IMR-90 (cell line): ENCODE measurements at places on chromosomes 12 and 14. TPM values are rescaled to one million over a fixed set of nuclear protein-coding genes. Genes with fewer than 3 reads are reported as not detected.

GRCh38 chr12:10386857-10387256 is 3.0 kb downstream of the KLRK1 start:
- H3K4me1 ChIP-seq, result no peaks in the 10 kb centered on the region
- no peak for DNase-seq
- H3K27ac ChIP-seq, result no peak overlapping the region
- H3K4me3 ChIP-seq, result no peak overlapping the region
- no peaks in the 10 kb centered on the region for H3K36me3 ChIP-seq
- H3K27me3 ChIP-seq, result no peaks in the 10 kb centered on the region

MBD6 gene
- 0.90 and 1.4 TPM in 2 replicates for total RNA-seq

- H3K4me1 ChIP-seq, result no peaks in the 10 kb centered on the region
- H3K36me3 ChIP-seq, result no peaks in the 10 kb centered on the region
- no peak for DNase-seq
- H3K27ac ChIP-seq, result no peak overlapping the region
- peaks cover 42% of the 10 kb centered on the region for H3K27me3 ChIP-seq
Observed at GRCh38 chr12:116650062-116650461, 87.8 kb downstream of the SPRING1 start.

DNA sequence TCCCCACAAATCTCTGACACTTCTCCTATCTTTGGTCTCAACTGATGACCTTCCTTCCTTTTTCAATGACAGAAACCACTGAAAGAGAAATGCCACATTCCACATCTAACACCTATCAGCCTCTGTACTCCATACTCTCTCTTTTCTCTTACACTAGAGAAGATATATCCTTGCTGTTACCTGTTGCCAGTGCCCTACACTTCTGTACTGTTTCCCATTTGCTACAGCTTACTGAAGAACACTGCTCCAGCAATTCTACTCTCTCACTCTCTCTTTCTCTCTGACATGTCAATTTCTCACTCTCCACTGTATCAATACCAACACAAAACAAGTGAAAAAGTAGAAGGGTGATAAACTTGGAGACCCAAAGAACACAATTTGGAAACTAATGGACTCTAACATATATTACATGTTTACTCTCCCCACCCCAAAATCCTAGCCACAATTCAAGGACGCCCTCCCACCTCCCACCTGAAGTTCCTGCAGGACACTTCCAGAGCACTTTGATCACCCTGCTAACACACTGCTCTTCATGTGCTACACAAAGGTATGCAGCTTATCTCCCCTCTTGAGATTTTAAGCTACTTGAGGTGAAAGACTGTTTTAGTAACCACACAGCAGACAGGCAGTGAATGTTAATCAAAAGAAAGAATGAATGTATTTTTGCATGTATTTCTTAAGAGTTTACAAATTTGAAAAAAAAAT is 95.0 kb downstream of the MED13L start:
- H3K36me3 ChIP-seq, result no peaks in the 10 kb centered on the region
- H3K4me1 ChIP-seq, result peaks cover 6% of the 10 kb centered on the region
- no peak overlapping the region for H3K4me3 ChIP-seq
- DNase-seq, result no peak
- H3K27me3 ChIP-seq, result no peaks in the 10 kb centered on the region

CD4 gene
- total RNA-seq, result 4.2 and 5.7 TPM in 2 replicates

CLEC6A gene
- total RNA-seq, result not detected in 2 replicates

DNA sequence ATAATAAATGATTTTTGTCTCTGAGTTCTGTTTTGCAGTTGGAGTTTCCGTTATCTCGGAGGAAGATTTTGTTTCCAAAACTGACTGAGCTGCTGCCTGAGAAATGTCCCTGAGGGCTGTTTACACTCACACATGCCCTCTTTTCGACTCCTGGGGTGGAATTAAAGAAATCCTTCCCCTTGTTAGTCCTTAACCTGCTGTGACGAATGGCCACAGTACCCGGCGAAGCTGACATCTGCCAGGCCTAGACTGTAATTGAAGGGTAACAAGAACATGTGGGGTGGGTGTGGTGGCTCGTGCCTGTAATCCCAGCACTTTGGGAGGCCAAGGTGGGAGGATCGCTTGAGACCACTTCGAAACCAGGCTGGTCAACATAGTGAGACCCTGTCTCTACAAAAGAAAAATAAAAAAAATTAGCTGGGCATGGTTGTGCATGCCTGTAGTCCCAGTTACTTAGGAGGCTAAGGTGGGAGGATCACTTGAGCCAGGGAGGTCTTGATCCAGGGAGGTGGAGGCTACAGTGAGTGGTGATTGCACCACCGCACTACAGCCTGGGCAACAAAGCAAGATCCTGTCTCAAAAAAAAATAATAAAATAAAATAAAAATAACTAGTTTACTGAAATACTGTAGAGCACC is 8.4 kb downstream of the OASL start:
- DNase-seq, result no peak
- no peak overlapping the region for H3K4me3 ChIP-seq
- peaks cover 13% of the 10 kb centered on the region for H3K27me3 ChIP-seq
- no peak overlapping the region for H3K27ac ChIP-seq

GRCh38 chr14:73250317-73250713 is 13.0 kb downstream of the PAPLN start:
- H3K4me1 ChIP-seq, result no peaks in the 10 kb centered on the region
- no peak overlapping the region for H3K4me3 ChIP-seq

- H3K27me3 ChIP-seq, result peaks cover 59% of the 10 kb centered on the region
- no peak overlapping the region for H3K27ac ChIP-seq
- no peak for DNase-seq
- no peaks in the 10 kb centered on the region for H3K4me1 ChIP-seq
- no peak overlapping the region for H3K4me3 ChIP-seq
Observed at GRCh38 chr12:85277900-85278597, 2.0 kb upstream of the ALX1 start.

TSPAN8 gene
- total RNA-seq, result not detected in 2 replicates

DNA sequence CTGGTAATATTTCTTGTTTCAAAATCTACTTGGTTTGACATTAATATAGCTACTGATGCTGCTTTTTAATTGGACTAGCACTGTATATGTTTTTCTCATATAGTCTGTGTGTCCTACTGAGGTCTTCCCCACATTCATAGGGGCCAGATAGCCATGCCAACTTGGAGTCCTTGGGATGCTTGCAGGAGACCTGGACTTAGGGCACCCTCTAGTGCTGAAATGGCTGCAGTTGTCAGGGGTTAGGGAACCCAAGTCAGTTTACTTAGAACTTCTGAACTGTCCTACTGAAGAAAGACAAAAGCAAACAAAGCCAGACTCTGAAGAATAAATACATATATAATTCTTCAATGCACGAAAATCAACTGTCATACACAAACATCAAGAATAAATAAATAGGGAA is 279.9 kb upstream of the SYT1 start:
- no peak overlapping the region for H3K27ac ChIP-seq
- no peak overlapping the region for H3K4me3 ChIP-seq
- no peaks in the 10 kb centered on the region for H3K36me3 ChIP-seq
- DNase-seq, result peak; percentile 6
- no peaks in the 10 kb centered on the region for H3K4me1 ChIP-seq

- DNase-seq, result no peak
- no peak overlapping the region for H3K4me3 ChIP-seq
- no peaks in the 10 kb centered on the region for H3K4me1 ChIP-seq
- no peak overlapping the region for H3K27ac ChIP-seq
- H3K36me3 ChIP-seq, result no peaks in the 10 kb centered on the region
- no peaks in the 10 kb centered on the region for H3K27me3 ChIP-seq
Observed at GRCh38 chr14:38824706-38825105, 278.3 kb downstream of the SEC23A start.

GRCh38 chr12:68114606-68115005 is 44.9 kb downstream of the IFNG start:
- H3K36me3 ChIP-seq, result no peaks in the 10 kb centered on the region

GRCh38 chr12:56677680-56678079 is 10.4 kb downstream of the PTGES3 start:
- H3K4me1 ChIP-seq, result peaks cover 4% of the 10 kb centered on the region; the same call in 1 of the 2 replicates
- no peak for DNase-seq
- no peak overlapping the region for H3K27ac ChIP-seq

DNA sequence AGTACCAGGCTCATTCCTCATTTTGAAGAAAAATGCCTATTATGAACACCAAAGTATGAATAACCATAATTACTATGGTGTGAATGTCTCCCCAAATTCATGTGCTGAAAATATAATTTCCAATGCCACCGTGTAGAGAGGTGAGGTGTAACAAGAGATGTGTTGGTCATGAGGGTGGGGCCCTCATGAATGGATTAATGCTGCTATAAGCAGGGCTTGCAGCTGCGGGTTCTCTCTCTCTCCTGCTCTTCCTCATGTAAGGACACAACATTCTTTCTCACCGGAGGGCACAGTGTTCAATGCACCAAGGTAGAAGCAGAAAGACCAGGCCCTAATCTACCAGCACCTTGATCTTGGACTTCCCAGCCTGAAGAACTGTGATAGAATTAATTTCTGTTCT is 70.0 kb downstream of the TMTC1 start:
- DNase-seq, result no peak
- H3K4me3 ChIP-seq, result no peak overlapping the region
- H3K4me1 ChIP-seq, result peaks cover 5% of the 10 kb centered on the region

DNA sequence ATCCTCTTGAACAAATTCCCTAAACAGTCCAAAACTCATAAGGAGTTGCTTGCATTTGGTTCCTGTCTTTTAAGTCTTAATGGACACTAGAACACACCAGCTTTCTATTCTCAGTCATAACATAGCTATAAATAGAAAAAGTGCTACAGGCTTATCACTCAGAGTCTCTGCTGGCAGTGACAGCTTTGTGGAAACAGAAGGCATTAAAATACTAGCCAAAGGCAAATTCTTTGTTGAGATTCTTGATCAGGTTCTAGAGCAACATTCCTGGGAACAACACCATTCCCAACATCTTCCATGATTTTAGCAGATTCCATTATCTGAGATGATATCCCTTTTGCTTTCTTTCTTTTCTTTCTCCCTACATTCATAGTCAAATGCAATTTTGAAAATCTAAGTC is 207.7 kb upstream of the PLEKHG7 start:
- H3K4me3 ChIP-seq, result no peak overlapping the region
- H3K27ac ChIP-seq, result no peak overlapping the region
- H3K27me3 ChIP-seq, result no peaks in the 10 kb centered on the region
- no peaks in the 10 kb centered on the region for H3K36me3 ChIP-seq
